ENCODE measurements at places on chromosomes 2 and 18. TPM values are rescaled to one million over a fixed set of nuclear protein-coding genes. Genes with fewer than 3 reads are reported as not detected.

HAAO gene
- 25.2 TPM for polyA plus RNA-seq

C2orf15 gene
- 0.71 TPM for polyA plus RNA-seq

GKN1 gene
- 0.29 TPM for polyA plus RNA-seq

STPG4 gene
- not detected for polyA plus RNA-seq

SLC9A4 gene
- polyA plus RNA-seq: 0.48 TPM

UGT1A5 gene
- polyA plus RNA-seq: not detected

NEMP2 gene
- polyA plus RNA-seq: 6.8 TPM

LIPG gene
- polyA plus RNA-seq: 4.9 TPM

NPPC gene
- 0.95 TPM for polyA plus RNA-seq

NPHP1 gene
- polyA plus RNA-seq: 4.2 TPM

ARMC9 gene
- 6.7 TPM for polyA plus RNA-seq
